Upper lobe of left lung (tissue), 6 donors: ENCODE measurements at places on chromosomes 4 and X. TPM values are rescaled to one million over a fixed set of nuclear protein-coding genes. Genes with fewer than 3 reads are reported as not detected.

DNA sequence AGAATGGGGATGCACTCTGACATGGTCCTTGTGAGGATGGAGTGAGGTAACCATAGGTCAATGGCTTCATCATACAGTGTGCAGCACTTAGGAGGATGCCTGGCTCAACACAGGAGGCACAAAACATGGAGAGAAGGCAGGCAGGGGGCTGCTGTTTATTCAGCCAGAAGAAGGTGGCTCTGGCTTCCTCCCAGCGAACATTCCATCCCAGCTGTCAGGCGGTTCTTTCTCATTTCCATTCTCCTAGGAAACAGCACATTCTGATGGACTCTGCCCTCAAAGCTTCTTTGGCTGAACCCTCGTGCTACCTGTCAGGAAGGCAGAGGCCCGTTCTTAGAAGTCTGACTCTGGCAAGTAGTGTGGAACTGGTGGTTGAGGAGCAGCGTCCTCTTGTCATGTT is 18.6 kb downstream of the STK32B start:
- no peak for DNase-seq

DNA sequence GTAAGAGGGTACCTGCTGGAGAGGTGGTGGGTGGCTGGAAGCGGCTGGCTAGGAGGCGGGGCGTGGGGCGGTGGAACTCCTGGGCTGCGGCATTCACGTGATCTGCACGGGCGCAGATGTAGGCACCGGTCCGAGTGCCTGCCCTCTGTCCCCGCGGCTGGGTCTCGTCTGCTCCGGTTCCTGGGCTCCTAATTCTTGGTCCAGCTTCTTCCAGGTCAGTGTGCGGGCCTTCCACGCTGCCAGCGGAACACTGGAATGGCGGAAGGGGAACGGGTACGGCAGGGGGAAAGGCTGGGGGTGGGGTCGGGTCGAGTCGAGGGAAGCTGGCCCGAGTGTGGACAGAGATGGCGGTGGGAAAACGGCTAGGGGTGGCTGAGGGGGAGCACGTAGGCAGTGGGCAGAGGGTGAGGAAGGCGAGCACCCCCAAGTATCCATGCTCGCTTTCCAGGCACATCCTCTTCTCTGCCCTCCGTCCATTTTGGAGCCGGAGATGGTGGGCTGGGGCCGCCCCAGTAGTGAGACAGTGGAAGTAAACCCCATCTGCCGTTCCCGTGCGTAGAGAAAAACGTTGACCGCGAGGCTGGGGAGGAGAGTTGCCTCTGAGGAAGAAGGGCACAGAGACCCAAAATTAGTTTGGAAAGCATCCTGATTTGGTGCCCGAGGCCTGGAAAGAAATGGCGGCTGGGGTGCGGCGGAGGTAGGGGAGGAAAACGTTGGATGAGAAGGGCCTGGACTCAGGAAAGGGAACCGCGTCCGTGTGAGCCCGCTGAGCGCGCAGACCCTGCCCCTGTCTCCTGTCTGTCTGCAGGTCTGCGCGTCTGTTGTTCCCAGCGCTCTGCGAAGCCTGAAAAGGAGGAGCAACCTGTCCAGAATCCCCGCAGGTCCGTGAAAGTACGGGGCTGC is at the start of gene TCEAL4:
Gene TCEAL4 (plus strand): TSS at position 105 of the 903 bp plus-strand sequence. CDS start 1,161 bp downstream, outside the sequence.
- peak; percentile 86 for DNase-seq

DNA sequence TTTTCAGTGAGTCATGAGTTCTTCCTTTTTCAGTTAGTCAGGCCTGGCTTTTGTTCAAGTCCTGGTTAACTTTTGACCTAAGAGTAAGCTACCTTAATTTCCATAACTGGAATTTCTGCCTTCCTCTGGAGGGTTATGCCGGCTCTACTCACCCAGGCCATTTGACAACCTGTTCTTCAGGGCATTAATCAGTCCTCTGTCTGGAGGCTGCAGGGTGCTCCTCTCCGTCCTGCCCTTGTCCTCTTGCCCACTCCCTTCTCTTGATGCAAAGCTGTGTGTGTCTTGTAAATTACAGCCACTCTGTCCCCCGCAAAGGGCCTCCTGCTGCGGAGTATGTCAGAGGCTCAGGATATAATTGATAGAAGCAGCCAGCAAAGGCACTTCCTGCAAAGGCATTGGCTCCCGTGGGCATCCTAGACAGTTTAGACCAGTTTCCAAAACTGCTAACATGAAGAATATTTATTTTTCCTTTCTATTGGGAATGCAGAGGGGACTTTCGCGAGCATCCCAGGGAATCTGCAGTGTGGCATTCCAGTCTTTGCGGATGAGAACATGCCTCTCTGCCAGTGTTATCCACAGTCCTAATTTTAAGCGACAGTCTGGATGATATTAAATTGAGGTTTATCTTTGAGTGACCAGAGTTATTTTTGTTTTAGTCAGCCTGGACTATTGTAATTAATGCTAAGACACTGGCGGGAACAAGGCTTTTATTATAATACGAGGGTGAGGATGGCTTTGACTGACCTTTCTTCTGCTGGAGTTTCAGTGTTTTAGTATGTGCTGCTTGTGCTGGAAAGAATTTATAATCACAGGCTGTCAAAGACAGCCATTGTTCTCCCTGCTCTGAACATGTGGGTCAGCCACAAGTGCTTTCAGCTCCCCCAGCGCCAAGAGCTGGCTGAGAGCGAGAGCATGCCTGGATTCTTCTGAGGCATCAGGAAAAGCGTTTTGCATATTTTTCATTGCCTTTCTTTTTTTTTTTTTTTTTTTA is 74.2 kb downstream of the LIMCH1 start:
- DNase-seq: peak; percentile 41

DNA sequence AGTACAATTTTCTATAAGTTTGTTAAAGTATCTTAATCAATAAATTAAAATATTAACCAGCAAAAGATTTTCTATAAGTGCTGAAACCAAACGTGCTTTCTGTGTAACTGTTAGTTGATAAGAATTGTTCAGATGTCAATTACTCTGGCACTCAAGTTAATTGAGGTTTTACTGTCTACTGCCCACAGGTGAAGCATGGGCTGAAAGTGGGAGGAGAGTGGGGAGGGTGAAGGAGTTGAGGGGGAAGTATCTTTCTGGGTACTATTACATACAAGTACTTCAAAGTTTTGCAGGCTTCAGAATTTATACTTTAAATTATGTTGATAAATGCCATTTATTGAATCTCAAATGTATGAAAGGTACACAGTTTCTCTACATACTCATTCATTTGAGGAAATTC is 19.1 kb upstream of the CXCL3 start:
- DNase-seq: no peak

Gene SLC6A14
- total RNA-seq: 49.8 TPM

Gene ARSD
- total RNA-seq: 28.3 TPM
